Occipital lobe (tissue), 3 donors: ENCODE measurements at places on chromosomes 7 and 10.

- no peak for DNase-seq
Observed at GRCh38 chr7:124366118-124366517, 333.3 kb upstream of the TMEM229A start.

GRCh38 chr7:144528536-144529045 lies 125.1 kb upstream of the NOBOX start:
- DNase-seq: no peak

- DNase-seq: no peak
Observed at GRCh38 chr7:74068378-74069085, 15.1 kb upstream of the LIMK1 start.

- DNase-seq: no peak
Observed at GRCh38 chr10:1625079-1625478, 112.2 kb downstream of the ADARB2 start.

DNA sequence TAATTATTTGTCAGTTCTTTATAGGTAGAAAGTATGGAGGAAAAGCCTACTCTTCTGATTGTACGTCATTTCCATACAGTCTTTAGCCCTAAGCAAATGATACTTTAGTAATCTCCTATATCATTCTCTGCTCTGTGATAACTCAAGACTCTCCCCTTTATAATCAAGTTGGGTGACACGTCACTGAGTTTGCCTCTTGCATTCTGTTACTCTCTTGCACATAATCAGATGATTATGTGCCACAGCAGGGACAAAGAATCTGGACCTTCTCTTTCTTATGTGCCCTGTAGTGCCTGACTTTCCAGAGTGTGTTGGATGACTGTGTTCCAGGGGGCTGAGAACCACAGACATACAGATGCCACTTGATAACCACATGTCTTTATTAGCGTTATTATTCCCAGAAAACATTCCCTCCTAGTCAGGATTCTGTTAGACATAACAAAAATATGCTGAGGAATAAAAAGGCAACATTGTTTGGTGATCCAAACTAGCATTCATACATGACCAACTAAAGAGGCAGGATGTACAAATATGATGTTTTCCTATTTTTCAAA lies 116.4 kb upstream of the HGF start:
- DNase-seq: no peak

DNA sequence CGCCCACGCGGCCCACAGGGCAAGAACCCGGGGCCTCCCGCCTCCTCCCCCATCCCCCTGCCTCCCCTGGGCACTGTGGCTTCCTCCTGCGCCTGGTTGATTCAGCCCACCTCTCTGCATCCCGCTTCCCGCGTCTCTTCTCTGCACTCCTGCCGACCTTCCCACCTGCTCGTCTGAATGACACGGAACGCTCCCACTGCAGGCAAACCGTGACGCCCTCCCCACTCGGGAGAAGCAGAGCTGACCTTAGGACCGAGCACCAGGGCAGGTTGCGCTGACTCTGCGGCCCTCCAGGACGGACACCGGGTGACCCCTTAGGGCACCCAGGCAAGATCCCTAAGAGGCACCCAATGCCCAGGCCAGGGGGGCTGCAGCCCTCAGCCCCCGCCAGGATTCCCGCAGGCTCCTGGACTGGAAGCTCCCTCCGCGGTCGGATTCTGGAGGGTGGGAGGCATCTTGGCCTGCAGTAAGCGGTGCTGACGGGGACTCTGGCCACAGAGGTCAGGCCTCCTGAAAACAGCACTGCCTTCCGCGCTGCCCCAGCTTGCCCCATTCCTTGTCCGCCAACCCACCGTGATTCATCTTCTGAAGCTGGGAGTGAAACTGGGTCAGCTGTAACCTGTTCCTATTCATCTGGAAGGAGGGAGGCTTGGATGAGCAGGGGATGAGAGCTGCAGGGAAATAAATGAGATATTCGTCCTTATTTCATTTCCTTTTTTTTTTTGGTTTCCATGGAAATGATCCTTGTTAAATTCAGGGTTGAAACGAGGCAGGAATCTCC lies 990 bp downstream of the CALML3 start:
- no peak for DNase-seq

DNA sequence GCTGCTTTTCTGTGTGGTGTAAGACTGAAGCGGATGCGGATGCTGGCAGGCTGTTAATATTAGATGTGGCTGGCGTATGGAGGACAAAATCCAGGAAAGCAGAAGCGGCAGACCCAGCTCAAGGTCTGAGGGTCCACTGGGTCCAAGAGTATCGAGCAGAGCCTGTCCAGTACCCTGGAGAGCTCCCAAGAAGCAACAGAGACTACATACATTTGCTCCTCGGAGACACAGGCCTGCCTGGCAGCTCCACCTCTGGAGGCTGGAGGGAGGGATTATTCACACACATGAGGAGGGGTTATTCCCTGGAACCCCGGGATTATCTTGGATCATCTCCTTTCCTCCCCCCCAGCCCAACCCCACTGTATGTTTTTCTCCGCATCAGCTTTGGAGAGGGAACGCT lies 31.3 kb upstream of the LOXL4 start:
- no peak for DNase-seq

DNA sequence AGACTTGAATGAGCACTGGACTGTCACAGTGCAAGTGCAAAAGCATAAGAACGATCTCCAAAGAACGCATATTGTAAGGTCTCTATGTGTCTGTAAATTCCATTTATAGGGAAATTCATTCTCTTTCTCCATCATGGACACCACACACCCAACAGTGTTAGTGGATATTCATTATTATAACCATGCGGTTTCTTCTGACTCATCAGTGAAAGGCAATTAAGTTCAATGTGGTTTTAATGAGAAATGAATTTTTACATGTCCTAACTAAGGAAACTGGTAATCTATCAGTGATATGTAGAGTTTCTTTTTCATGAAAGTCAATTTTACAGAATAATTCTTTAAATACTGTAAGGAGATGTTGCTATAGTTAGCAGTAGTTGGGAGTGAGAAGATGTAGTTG lies 25.9 kb downstream of the GIMAP8 start:
- no peak for DNase-seq

DNA sequence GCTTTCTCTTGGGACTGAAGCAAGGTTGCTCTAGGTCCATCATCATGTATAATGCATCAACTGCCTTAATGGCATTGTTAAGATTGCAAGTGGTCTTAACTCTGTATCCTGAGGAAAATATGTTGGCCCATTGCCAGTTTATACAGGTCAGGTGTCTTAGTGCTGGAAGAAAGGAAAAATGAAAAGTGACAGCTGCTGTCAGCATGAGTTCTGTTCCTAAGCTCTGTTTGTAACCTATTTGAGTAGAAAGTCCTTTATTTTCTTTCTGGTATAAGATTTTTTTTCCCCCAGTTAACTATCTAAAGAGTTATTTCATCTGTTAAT lies 127.2 kb downstream of the SRI start:
- no peak for DNase-seq

GRCh38 chr7:24914465-24914859 lies 65.5 kb downstream of the OSBPL3 start:
- DNase-seq: no peak

DNA sequence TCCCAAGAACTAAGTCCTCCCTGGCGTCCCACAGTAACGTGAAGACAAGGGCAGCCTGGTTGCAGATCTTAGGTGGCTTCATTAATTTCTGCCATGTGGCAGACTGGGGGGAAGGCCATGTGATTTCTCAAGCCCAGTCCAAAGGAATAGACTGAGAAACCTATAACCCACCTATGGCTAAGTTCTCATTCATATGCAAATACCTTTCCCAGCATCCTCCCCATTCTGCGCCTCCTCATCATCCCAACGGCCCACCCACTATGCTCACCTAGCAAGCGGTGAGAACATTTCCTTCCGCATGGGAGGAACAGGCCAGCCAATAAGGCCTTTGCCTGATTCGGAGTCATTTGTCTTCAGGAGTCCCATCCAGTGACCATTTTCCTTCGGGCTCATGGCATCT lies 8.2 kb upstream of the CLEC2L start:
- no peak for DNase-seq

DNA sequence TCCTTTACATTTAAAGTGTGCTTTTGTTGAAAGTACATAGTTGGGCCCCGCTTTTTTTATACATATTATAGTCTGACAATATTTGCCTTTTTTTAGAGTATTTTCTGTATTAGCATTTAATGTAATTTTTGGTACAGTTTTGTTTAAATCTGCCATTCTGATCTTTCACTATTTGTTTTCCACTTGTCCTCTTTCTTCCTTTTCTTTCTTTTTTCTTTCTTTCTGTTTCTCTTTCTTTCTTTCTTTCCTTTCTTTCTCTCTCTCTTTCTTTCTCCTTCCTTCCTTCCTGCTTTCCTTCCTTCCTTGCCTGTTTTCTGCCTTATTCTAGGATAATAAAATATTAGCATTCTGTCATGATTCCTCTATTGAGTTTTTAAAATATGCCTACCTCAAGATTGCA lies 9.5 kb downstream of the LIPK start:
- no peak for DNase-seq

DNA sequence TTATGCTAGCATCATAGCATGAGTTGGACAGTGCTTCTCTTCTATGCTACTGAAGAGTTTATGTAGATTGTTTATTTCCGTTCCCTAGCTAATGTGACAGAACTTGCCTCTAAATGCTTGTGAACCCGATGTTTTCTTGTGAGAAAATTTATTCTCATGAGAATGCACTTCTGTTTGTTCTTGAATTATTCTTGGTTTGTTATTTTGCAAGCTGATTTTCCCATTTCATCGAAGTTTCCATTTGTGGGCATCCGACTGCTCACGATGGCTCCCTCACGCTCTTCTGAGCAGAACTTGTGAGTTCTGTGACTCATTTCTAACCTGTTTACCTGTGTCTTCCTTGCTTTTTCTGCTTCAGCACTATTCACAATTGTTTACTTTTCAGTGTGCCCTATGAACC lies 59.9 kb downstream of the WDFY4 start:
- DNase-seq: no peak

DNA sequence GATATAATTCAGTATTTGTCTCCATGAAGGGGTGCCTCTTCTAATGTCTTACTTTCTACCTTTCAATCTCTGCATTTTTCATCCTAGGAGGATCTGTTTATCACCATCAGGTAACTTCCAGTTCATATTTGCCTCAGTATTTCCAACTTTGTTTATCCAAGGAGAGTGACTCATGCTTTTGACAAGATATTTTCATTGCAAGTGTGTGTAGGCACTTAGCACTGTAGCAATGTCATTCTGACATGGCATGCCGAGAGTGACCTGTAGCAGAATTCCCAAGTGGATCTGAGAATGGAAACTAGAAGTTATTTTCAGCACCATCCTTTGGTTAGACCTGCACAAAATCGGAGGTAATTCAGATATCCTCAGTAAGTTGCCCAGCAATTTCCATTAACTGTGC lies 129.9 kb downstream of the INHBA start:
- DNase-seq: no peak

GRCh38 chr10:33005322-33006301 lies 47.6 kb upstream of the ITGB1 start:
- DNase-seq: peak; percentile 27

DNA sequence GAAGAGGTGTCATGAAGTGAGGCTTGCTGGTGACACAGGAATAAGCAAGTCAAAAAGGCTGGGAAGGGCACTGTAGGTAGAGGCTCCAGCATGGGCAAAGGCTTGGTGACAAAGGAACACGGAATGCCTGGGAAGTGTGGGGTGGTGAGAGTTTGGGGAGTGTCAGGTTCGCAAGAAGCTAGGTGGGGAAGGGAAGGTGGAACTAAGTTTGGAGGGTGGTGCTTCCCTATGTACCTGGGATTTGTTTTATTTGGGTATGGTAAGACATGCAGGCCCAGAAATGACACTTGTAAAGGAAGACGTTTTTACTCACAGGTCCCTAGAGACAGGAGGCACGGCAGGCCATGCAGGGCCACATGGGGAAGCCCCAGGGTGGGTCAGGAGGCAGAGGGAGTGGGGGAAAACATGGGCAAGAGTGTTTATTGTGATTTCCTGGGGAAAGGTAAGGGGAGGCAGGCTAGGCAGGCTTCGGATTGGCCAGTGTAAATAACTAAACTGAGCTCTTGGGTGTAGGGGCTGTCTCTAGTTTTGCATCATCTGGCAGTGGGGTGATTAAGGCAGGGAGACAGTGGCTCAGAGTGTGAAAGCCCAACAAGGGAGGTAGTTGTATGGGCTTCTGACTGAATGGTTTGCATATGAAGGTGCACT lies 52.1 kb downstream of the SH2D4B start:
- DNase-seq: no peak

GRCh38 chr7:116713500-116713899 lies 41.5 kb downstream of the MET start:
- DNase-seq: no peak

DNA sequence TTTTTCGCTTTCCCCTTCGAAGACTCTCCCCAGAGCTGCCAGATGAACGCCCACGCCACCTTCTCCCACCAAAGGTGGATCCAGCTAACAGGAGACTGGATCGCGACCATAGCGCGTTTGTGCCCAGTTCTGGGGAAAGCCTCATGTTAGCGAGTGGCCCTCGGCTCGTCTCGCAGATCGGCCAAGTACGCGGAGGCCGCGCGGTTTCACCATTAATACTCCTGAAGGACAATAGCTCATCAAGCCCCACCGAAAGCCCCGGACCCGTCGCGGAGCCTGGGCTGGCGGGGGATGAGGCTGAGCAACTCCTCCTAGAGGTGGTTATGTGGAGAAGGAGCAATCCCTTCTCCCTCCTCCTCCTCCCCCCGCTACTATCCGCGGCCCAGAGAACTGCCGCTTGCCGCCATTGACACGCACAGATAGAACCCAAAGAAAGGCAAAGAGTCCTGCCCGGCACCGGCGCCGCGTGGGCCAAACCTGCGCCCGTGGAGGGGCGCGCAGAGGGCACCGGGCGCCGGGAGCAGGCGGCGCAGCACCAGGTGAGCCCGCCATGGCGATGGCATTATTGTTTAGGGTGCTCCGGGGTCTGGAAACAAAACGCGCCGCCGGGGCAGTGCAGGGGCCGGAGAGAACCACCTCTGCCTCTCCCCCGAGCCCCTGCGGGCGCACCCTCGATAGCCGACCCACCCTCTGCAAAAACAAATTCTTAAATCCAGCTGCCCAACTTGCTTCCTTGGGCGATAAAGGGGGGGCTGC lies at the start of gene MACROH2A2:
Gene MACROH2A2, plus strand, starts transcription at position 385 of the 756 bp plus-strand sequence. CDS start 22,813 bp downstream, outside the sequence.
- peak; percentile 60 for DNase-seq

GRCh38 chr10:49001402-49001801 lies 61.8 kb upstream of the LRRC18 start:
- DNase-seq: no peak

DNA sequence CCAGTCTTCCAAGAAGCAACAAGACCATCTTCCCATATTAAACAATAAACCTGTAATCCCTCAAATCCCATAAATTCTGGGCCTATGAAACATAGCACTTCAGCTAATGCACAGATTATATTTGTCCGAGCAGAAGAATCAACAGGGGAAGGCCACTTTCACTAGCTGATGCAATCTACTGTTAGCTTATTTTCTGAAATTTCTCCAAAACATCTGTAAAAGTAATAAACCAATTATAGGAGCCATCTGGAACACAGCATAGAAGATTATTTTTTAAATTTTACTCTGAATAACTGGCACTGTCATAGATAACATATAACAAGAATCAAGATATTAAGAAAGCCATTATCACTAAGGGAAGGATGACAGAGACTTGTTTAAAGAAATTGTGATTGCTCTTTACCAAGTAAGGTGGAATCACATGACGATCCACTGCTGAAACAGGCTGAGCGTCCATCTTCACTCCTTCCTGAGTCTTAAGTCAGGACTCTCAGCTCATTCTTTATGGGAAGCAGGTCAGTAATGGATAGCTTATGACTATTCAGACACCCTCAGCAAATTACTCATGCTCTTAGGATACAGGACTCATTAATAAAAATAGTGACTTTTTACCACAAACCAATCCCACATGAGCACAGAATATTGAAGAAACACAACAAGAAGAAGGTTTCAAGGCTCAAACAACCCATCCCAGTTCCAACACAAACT lies 719.5 kb downstream of the XPNPEP1 start:
- no peak for DNase-seq
